ENCODE measurements at places on chromosomes 6 and 20.

DNA sequence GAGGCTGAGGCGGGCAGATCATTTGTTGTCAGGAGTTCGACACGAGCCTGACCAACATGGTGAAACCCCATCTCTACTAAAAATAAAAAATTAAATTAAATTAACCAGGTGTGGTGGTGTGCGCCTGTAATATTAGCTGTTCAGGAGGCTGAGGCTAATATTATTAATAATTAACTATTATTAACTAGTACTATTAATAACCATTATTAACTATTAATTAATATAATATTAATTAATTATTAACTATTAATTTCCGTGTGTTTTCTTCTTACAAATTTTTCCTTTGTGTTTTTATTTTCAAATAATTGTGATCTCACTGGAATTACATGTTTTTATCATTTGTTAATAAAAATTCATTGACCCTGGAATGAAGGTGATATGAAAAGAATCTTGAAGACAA is 557.4 kb upstream of the ADGRB3 start:
- no peak for DNase-seq

GRCh38 chr6:148427333-148427732 is 84.7 kb downstream of the SASH1 start:
- DNase-seq = no peak

DNA sequence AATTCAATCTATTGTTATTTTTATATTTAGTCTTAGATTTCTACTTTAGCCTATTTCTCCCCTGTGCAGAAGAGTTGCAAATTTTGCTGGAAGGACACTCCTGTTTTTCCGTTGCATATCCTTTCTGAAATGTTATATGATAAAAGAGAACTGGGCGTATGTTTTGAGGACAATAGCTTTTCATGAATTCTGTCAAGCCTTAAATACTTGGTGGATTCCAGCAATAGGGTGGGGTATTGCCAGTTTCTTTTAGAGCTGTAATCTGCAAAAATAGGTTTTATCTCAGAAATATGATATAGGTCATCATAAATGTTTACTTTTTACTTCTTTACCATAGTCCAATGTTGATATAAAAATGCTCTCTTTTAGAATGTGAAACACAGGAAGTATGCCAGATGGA is 42.0 kb downstream of the VTA1 start:
- no peak for DNase-seq

- DNase-seq = no peak
Observed at GRCh38 chr6:119076576-119077390, 1.7 kb downstream of the FAM184A start.

GRCh38 chr6:142518761-142519160 is 217.0 kb downstream of the ADGRG6 start:
- DNase-seq = no peak

Measured in Caki2 (cell line).